ENCODE measurements at places on chromosomes 16 and 17.

GRCh38 chr16:23768581-23768980, 13.8 kb downstream of the CHP2 start:
- DNase-seq, result no peak

DNA sequence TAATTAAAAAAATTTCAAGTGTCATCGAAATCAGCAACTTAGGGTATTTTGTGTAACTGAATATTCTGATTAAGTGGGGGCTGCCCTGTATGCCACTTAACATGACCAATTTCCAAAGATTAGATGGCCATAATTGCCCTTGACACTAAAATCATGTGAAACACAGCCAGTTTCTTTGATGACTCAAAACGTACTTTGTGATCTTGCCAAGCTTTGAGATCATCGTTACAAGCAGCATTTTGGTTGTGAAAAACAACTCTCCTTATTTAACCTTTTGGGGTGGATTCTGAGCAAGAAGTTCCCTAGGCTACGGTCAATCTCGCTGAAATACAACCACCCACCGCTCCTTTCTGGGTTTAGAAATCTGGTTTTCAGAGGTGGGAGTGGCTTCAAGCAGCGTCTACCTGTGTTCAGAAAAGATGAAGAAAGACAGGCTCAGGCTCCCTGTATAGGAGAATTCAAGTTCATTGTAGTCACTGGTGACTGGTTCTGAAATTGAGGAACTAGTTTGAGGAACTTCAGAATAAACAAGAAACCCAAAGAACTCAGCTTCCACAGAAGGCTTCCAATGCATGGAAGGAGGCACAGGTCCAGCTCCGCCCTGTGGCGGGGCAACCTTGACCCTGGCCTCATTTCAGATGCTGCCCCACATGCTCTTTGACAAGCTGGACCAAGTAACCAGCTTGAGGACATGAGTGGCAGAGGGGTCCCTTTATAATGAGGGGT, 9.4 kb downstream of the MAP3K14 start:
- DNase-seq, result peak; percentile 55

GRCh38 chr17:45868276-45868675, 23.6 kb downstream of the SPPL2C start:
- no peak for DNase-seq

DNA sequence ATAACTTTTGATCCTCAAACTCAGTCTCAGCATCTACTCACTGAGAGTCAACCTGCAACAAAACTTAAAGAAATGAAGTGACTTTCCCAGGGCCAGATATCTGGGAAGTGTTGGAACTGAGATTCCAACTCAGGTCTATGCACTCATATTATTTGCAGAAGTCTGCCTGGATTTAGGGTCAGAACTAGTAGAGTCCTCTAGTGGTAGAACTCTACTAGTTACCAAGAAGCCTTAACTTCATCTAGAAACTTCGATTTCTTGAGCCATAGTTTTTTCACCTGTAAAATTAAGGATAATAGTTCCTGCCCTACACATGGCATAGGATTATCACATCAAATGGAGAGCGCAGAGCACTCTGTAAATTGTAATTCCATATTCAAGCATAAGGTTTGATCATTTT, 23.4 kb upstream of the KRT24 start:
- DNase-seq, result peak; percentile 5

- DNase-seq, result peak; percentile 94
These were observed 74.4 kb downstream of the CCT6B start for GRCh38 chr17:34886831-34887230.

GRCh38 chr16:24071666-24072360, 184.3 kb upstream of the CACNG3 start:
- DNase-seq, result no peak

DNA sequence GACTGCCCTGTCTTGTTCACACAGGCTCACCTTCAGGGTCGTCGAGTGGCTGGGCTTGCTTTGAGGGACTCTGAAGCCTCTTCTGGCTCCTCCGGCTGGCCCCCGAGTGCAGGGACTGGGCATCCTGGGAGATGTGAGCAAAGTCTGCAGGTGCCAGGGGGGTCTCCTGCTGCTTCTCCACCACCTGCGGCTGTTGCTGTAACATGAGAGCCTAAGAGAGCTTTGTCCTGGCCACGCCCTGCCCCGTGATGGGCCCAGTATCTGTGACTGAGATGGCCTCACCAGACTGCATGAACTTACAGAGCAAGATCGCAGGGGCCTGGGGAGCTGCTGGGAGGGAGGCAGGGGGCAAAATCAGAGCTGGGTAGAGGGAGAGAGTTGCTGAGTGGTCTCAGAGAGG, 12.5 kb downstream of the ERN2 start:
- no peak for DNase-seq

- DNase-seq, result no peak
These were observed 239.2 kb upstream of the MAF start for GRCh38 chr16:79839466-79840341.

- no peak for DNase-seq
These were observed 972.0 kb upstream of the RBFOX1 start for GRCh38 chr16:6360641-6361040.

GRCh38 chr16:2339521-2340484, 725 bp downstream of the ABCA3 start:
- peak; percentile 62 for DNase-seq

- peak; percentile 19 for DNase-seq
These were observed 86.1 kb upstream of the RBFOX1 start for GRCh38 chr16:7246578-7246977.

DNA sequence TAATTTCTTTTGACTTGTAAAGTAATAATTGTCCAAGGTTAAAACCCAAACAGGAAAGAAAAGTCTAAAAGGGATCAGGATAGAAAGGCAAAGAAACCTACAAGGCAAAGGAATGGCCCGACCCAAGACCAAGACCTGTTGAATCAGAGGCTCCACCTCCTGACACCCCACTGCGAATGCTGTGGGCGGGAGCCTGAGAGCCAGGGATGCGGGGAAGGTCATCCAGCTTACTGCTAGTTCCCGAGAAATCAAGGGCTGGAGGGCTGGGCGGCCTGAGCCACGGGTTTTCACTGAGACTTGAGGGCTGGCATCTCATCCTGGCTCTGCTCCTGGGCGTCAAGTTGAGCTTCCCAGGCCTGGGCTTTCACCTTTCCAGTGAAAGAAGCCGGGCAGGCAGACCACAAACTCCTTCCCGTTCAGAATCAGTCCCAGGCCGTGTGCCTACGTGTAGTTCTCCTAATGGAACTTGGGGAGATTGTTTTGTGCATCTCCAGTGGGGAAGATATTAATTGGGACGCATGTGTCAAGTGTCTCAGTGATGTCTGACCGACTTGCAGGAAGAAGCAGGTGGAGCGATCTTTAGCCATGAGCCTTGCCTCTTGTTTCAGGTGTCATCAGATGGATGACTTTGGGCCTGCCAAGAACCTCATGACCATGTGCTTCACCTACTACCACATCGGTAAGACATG, 36.9 kb downstream of the CIBAR2 start:
- DNase-seq, result no peak

DNA sequence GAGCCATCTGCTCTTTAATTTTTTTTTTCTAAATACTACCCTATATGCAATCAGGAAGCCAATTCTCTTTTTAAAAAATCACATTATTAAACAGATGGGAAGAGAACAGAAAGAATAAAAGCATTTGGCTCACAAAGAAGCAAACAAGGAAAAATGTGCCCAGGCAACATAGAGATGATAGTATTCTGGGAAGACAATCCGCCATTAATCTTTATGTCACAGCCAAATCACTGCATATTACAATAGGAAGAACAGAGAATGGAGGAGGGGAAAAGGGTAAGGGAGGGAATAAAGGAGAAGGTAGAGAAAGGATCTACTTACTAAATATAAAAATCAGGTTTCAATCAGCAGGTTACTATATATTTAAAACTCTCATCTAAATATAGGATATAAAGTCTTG, 34.3 kb downstream of the STAT5B start:
- DNase-seq, result no peak

DNA sequence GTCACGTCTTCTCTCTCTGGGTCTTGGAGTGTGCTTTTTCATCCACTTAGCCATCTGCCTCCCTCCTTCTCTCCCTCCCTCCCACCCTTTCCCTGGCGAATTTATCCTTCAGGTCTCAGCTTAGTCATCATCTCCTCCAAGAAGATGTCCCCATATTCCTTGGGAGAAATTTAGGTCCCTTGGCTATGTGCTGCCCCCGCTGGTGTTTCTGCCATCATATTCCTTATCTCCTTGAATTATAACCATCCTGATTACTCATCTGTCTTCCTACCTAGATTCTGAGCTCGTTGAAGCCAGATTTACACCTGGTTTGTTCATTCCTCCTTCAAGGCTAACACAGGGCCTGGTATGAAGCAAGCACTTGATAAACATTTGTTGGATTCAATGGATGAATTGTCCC, 5.0 kb downstream of the SEZ6L2 start:
- DNase-seq, result no peak

- no peak for DNase-seq
These were observed 60.5 kb upstream of the PLCG2 start for GRCh38 chr16:81718637-81719036.

DNA sequence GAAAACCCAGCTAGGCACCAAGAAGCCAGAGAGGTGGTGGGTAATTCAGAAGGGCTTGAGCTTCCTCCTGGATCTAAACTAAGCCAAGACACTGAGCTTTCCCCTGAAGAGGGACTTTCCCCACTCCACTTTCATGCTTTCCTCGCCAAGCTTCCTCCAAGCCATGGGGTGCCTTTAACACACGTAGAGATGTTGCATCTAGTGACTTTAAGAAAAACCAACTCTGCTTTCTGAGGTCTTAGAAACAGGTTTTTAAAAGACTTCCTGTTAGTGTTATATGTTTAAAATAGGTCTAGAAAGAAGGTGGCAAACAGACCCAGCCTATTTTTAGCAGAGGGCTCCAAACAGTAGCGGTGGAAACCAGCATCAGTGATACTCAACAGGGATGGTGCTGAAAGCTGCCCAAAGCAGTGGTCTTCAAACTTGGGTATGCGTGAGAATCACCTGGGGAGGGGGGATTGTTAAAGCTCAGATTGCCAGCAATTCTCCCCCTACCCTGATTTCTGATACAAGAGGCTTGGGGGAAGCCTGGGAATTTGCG, 585.6 kb downstream of the CDH13 start:
- no peak for DNase-seq

- DNase-seq, result no peak
These were observed 9.8 kb downstream of the NHERF1 start for GRCh38 chr17:74757931-74758847.

DNA sequence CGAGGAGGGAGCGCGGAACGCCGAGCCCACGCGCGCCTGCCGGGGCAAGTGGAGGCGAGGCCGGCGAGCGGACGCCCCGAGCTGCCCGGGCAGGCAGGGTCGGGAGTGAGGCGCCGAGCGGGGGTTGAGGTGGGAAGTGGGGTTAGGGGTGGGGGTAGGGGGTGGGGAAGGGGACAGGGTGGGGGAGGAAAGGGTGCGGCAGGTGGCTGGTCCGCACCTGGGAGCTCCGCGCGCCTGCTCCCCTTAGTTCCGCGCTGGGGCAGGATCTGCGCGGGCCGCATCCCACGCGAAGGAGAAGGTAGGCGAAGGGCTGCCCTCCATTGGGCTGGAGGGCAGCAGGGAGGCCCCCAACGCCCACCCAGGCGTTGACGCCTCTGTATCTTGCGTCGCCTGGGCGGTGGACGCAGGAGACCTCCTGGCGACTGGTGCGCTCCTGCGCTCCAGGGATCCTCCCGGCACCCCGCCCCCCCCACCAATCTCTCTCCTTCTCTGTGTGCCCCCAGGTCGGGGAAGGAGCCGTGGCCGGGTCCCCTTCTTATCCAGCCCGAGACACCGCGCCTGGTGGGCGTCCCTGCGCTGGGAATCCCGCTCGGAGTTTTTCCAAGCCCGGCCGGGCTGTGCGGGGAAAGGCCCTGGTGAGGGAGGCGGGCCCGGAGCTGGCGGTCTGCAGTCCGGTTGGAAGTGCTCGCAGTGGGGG, 51.3 kb upstream of the AMZ2 start:
- DNase-seq, result no peak

GRCh38 chr17:74760404-74761105, 12.1 kb downstream of the NHERF1 start:
- DNase-seq, result no peak

- peak; percentile 52 for DNase-seq
These were observed 4.5 kb upstream of the HEXIM1 start for GRCh38 chr17:45143767-45144198.

- DNase-seq, result no peak
These were observed 714 bp downstream of the TNS4 start for GRCh38 chr17:40500709-40501108.

DNA sequence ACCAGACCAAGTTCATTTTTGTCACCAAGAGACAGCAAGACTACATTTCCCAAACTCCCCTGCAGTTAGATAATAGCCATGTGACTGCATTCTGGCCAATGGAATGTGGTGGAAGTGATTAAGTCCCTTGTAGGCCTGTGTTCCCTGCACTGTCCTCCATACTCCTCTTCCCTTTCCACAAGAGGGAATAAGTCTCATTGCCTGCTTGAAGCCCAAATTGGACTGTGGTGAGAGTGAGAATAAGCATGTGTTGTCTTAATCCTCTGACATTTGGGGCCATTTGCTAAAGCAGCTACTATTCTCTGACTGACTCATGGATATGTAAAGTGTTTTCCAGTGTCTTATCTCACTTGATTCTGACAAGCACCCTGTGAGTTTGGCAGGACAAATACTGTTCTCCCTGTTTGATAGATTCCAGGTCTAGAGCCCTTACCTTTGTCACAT, 20.7 kb downstream of the PIK3R6 start:
- DNase-seq, result peak; percentile 78

- DNase-seq, result peak; percentile 100
These were observed at the start of gene HEXIM1 for GRCh38 chr17:45148183-45149036. HEXIM1 (plus strand) TSS chr17:45148475; CDS start chr17:45149191, 716 bp downstream.

DNA sequence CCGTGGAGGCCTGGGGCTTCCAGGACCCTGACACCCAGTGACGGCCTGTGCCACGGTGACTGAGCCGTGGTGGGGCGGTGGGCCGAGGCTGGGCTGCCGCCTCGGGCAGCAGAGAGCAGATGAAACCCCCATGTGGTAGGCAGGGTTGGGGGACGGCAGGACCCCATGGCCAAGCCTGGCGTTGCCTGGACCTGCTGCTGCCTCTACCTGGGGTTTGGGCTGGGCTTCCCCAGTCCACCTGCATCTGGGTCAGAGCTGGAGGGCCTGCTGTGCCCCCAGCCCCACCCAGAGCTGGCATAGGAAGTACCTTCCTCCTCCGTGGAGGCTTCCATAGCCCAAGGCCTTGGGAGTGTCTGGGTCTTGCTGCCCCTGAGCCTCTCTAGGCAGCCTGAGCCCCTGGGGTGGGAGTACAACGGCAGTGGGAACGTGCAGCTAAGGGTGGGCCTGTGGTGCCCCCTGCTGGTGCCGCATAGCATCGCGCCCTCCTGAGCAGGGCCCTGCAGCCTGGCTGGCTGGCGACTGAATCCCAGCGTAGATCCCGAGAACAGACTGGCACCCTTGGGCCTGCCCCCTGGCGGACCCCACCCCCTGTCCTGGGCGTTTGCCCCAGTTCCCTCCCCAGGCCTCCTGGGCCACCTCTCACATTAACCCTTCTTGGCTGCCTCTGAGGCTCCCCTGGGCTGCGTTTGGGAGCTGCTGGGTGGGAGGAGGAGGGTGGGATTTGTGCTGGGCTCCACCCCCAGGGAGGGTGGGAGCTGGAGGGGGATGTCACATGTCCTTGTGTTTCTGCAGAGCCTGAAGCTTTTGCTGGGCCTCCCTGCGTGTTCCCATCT, 12.6 kb upstream of the ATP6V0C start:
- peak; percentile 86 for DNase-seq
